ENCODE measurements at places on chromosomes 3 and 15.

DNA sequence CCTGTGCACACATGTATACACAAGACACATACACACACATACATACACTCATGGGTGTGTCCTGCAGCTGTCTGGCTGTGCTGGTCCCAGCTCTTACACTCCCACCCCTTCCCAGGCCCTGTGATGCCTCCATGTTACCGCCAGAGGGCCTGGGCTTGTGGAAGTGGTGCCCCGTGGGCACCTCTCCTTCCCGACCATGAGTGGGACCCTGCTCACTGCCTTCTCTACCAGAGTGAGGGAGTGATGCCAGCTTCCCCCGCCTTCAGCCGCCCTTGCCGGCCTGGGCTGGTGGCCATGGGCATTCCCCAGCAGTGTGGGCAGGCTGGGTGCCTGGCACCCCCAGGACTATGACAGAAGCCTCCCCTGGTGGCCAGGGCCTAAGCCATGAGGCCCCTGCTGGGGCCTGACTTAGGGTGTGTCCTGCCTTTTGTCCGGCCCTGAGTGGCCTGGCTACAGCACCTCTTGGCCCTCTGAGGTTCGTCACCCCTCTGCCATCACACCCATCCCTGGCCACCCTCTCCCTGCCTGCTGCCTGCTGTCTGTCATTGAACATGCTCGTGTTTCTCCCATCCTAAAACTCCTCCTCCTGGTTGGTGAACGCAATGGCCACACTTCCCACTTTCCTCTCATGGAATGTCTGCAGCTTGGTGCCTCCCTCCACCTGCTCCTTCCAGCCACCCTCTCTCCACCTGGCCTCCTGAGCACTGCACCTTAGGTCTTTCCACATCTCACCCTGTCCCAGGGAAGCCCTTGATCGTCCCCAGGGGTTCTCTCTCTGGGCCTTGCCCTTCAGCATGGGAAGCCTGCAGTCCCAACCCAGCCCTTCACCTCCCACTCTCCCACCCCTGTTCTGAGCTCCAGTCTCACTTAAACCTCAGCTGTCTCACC lies 14.6 kb downstream of the HDAC11 start:
- no peak for DNase-seq

DNA sequence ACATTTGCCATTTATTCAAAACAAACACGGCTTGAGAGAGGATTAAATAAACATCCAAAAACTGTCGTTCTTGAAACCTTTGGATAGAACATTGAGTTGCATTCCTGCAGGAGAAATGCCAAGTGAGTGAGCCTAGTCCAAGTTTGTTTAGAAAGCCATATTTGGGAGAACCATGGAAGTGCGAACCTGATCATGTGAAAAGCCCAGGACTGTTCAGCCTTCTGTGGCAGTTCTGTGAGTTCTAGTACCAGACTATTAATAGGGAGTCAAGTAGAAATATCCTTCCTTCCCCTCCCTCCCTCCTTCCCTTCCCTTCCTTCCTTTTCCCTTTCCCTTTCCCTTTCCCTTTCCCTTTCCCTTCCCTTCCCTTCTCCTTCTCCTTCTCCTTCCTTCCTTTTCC lies 470.4 kb downstream of the LPP start:
- DNase-seq, result no peak

DNA sequence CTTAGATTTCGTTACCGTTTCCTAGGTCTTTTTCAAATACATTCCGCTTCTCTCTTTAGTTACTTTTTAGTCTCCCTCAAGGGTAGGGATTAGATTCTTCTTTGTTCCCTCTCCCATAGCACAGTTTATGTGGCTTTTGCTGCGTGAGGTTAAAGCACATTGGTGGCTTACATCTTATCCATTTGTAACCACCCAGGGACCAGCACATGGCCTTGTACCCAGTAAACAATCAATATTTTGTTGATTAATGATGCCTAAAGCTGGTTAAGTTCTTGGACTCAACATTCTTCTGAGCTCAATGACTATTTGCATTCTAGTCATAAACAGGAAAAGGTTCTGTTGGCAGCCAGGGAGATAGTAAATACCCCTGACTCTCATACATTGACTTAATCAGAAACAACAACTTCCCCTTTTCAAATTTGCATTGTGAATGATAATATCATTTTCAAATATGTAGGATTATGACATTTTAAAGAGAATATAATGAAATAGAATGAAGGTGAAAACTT lies 60.2 kb downstream of the CACNA1D start:
- DNase-seq, result no peak

DNA sequence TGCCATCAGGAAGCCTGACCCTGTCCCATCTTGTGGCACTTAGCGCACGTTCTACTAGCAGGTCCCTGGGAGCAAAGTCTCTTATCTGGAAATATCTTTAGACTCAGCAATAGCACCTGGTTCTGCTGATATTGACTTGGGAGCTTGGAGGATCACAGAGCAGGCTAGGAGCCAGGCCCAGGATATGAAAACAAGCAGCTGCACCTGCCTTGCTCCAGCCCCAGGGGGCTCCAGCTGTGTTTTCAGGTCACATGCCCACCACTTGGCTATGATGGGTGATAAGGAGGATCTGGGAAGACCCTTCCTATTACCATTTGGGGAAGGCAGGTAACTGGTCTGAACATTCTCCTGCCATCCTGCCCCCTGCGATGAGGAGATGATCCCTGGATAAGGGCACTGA lies 87.8 kb downstream of the C3orf70 start:
- DNase-seq, result no peak

- no peak for DNase-seq
These were observed 45.6 kb downstream of the LRTM1 start for GRCh38 chr3:54882129-54882833.

DNA sequence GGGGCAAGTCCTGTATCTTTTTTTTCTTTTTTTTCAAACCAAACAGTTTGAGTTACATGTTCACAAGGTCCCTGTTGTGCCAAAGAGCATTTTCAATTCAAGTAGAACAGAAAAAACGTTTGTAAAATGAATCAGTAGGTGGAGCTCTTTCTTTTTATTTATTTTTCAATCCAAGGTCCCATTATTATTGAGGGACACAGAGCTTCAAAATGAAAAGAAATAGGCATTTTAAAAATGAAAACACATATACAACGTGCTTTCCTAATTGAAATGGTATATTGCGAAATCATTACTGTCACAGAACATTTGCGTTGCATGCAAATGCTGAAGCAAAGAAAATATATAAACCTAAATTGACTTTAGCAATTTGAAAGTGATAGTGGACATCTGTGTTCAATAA lies 711.0 kb downstream of the MECOM start:
- DNase-seq, result no peak

- no peak for DNase-seq
These were observed 43.9 kb downstream of the MRPL46 start for GRCh38 chr15:88423331-88423730.

DNA sequence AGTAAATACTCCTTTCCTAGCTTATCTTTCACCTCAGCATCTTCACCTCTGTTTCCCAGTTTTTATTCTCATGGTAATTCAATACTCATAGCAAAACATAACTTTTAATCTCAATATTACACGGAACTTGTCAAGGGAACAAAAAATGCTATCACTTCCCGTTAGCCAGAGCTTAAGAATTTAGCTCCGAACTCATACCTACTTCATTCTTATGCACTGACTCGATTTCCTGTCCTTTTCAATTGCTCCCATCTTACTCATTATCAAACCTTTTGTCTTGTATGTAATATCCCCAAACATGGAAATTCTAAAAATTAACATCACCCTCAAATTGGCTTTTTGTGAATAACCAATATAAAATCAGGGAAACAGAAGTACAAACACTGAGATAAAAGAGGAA lies 28.2 kb downstream of the MYEF2 start:
- DNase-seq, result no peak

- DNase-seq, result peak; percentile 14
These were observed 146.1 kb downstream of the SNRK start for GRCh38 chr3:43432462-43432861.

- no peak for DNase-seq
These were observed 363.4 kb upstream of the DPH6 start for GRCh38 chr15:35909414-35909813.

DNA sequence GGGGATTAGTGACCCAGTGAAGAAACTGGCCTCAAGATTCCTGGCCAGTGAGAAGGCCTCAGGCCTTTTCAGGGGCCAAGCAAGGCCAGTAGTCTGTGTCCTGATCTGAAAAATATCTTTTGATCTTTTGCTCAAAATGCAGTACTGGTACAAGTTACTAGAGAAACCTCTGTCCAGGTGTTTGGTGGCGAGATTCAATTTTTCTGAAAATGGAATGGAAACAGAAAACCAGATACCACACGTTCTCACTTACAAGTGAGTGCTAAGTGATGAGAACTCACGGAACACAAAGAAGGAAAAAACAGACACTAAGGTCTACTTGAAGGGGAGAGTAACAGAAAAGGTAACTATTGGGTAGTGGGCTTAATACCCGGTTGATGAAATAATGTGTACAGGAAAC lies 463.4 kb downstream of the ZIC1 start:
- DNase-seq, result no peak

- no peak for DNase-seq
These were observed 376.4 kb upstream of the GBE1 start for GRCh38 chr3:82137861-82138260.

GRCh38 chr15:27238707-27239423 lies 267.9 kb downstream of the GABRG3 start:
- DNase-seq, result no peak

DNA sequence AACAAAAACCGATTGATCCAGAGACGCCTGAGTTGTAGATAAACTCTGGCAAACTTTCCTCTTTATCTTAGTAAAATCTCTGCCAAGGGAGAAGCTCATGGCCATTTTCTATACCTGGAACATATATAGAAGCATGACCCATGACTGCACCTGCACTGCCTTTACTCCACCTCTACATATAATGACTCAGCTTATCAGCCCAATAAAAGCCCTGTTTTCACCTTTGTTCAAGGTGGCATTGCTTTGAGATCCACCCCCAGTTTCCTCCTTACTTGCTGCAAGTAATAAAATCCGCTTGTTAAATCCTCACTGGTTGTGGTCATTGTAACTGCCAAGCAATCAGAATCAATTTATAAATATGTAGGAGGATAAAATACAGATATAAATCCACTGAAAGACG lies 1280.4 kb downstream of the NSUN3 start:
- DNase-seq, result no peak

DNA sequence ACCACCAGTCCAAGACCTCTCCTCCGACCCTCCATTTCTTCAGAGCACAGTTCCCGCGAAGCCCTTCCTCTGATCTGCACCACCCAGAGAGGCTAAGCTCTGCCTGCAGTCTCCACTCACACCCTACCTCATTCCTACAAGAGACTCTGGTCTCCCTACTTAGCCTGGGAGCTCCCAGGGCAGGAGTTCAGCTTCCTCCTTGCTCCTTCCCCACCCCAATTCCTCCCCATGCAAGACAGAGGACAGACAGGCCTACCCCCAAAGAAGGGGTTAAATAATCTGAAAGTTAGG lies 12.6 kb upstream of the VIPR1 start:
- DNase-seq, result no peak

- DNase-seq, result no peak
These were observed 130.6 kb downstream of the CCNL1 start for GRCh38 chr3:157029365-157029790.

- DNase-seq, result no peak
These were observed 745.2 kb downstream of the SI start for GRCh38 chr3:164332831-164333802.

DNA sequence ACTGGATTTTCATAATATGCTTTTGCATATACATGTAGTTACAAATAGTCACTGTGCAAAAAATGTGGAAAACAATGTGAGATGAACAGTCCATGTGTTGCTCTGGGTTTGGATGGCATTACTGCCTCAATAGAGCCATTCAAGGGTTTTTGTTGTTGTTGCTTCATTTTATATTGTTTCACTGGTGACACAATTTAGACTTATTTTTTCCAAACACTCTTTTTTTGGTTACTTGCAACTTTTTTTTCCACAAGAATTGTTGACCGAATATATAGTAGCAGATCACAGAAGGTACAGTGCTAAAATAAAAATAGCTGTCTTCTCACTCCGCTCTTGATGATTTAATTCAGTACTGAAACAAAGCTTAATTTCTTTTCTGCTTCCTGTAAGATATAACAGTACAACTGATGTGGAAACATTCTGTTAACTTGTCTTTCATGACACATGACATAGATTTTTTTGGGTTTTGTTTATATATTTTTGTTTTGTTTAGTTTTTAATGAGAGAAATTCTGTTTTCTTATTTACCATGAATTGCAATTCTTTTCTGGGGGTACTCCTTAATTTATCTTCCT lies 618.6 kb downstream of the NAALADL2 start:
- no peak for DNase-seq

DNA sequence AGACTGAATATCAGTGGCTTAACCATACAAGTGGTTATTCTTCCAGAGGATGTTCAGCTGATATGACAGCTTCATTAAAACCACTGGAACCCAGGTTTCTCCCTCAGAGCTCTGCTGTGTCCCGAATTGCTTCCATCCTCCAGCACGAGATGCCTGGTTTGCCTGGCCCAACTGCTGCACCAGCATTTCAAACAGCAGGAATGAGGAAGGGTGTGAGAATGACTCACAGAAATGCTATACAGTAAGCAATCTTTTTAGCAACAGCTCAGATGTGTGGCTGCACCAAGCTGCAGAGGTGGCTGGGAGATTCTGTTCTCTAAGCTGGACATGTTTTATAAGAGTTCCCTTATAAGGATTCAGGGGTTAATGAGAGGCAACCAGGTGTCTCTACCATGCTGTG lies 271.0 kb downstream of the GABRG3 start:
- DNase-seq, result no peak

DNA sequence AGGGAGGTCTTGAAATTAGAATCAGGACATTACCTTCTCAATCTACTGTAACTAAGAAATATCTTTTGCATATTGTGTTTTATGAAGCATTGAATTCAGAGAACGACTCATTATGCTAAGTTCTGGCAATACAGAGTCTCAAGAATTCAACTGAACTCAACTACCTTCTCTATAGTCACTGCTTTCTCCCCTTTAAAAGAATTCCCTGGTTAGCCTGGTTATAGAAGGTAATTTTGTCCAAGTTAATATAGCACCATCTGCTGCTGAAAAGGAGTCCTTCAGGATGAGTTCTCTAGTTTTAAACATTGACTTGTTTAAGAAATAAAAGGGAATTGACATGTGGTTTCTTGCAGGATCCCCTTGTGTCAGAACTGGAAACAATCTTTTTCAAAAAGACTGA lies 60.2 kb downstream of the IL16 start:
- peak; percentile 15 for DNase-seq

DNA sequence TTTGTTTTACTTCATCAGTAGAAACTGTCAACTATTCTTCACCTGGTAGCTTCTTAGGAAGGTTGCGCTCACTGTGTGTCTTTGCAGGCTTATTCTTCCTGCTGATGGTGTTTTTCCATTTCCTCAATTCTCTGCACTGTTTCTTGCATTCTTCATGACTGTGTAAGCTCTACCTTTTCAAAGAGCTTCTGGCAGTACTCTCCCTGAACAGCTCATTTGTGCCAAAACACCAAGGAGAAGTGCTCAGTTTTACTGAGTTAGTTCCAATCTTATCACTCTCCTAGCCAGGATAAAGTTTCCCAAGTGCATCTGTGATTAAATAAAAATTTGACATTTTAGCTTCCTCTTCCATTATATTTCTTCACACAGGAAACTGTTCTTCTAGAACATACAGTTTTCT lies 339.8 kb downstream of the EPHA3 start:
- no peak for DNase-seq

- DNase-seq, result no peak
These were observed 18.8 kb upstream of the GATM start for GRCh38 chr15:45397116-45397665.

GRCh38 chr3:194141415-194142155 lies 5.6 kb downstream of the HES1 start:
- peak; percentile 88 for DNase-seq

GRCh38 chr3:141286856-141287255 lies 55.2 kb downstream of the PXYLP1 start:
- no peak for DNase-seq

GRCh38 chr3:46500656-46501635 lies 3.2 kb downstream of the RTP3 start:
- no peak for DNase-seq

Data from NCI-H510A treated with DMSO at 0.1 percent for 48 hours (cell line).